Activated T-helper 2 cell treated with anti-CD3 and anti-CD28 coated beads, Interferon-gamma antibody, Interleukin-2, Interleukin-4, amounts not matched to agents 10 μg/mL and 5 μg/mL and 100 μg/mL, durations not matched to agents 14 hours and 24 hours and 36 hours (primary cell): ENCODE measurements at places on chromosomes 12 and 14. TPM values are rescaled to one million over a fixed set of nuclear protein-coding genes. Genes with fewer than 3 reads are reported as not detected.

The HCAR2 gene
- total RNA-seq = 0.16 TPM in 2 replicates

The KRT75 gene
- not detected in 2 replicates for total RNA-seq

The CCNT1 gene
- total RNA-seq = 70.2 and 71.9 TPM in 2 replicates

The MGST1 gene
- total RNA-seq = 1.4 and 1.8 TPM in 2 replicates

The WDHD1 gene
- 50.3 and 51.3 TPM in 2 replicates for total RNA-seq

The ING4 gene
- 18.5 and 19.1 TPM in 2 replicates for total RNA-seq

The CBLN3 gene
- 5.4 and 5.5 TPM in 2 replicates for total RNA-seq

The EIF2S3B gene
- total RNA-seq = 0.48 and 0.52 TPM in 2 replicates

The CYP46A1 gene
- not detected in 2 replicates for total RNA-seq

The AICDA gene
- total RNA-seq = not detected in 2 replicates

The ADAM21 gene
- total RNA-seq = not detected in 2 replicates

The ATG2B gene
- total RNA-seq = 18.3 and 23.8 TPM in 2 replicates

The SLC39A5 gene
- total RNA-seq = 0.39 and 1.4 TPM in 2 replicates

The VPS37B gene
- 11.5 and 11.7 TPM in 2 replicates for total RNA-seq

The RHOJ gene
- not detected in 2 replicates for total RNA-seq

The NDUFB1 gene
- 77.3 and 78.6 TPM in 2 replicates for total RNA-seq
